HTR-8/SVneo (cell line): ENCODE measurements at places on chromosomes 1 and 21.

GRCh38 chr1:171037626-171038025 lies 53.1 kb upstream of the FMO3 start:
- DNase-seq, result no peak

DNA sequence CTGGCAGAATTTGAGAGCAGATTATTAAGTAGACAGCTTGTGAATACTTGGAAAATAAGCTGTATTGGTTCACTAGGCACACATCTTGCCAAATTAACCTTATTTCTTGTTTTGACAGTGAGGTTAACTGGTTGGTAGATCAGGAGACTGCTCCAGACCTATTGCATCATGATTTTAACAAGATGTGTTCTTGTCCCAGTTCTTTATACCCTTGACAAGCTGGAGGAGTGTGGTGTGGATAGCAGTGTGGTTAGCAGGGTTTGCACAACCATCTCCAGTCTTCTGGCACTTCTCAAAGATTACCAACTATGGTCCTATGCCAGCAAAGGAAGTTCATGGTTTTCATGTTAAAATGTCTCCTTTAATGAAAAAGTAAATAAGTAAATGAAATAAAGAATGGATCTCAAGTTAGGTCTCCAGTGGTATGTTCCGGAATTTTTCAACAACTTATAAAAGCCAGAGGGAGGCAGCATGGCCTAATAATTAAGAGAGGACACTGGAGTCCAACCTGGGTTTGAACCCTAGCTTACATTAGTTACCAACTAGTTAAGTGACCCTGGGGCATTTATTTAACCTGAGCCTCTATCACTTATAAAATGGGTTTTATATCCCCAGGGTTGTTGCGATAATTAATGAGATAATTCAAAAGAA lies 34.1 kb downstream of the DDX20 start:
- no peak for DNase-seq

- no peak for DNase-seq
These were observed 178.0 kb upstream of the IVNS1ABP start for GRCh38 chr1:185495007-185495406.

GRCh38 chr21:44428281-44428960 lies 26.9 kb upstream of the LRRC3 start:
- no peak for DNase-seq

DNA sequence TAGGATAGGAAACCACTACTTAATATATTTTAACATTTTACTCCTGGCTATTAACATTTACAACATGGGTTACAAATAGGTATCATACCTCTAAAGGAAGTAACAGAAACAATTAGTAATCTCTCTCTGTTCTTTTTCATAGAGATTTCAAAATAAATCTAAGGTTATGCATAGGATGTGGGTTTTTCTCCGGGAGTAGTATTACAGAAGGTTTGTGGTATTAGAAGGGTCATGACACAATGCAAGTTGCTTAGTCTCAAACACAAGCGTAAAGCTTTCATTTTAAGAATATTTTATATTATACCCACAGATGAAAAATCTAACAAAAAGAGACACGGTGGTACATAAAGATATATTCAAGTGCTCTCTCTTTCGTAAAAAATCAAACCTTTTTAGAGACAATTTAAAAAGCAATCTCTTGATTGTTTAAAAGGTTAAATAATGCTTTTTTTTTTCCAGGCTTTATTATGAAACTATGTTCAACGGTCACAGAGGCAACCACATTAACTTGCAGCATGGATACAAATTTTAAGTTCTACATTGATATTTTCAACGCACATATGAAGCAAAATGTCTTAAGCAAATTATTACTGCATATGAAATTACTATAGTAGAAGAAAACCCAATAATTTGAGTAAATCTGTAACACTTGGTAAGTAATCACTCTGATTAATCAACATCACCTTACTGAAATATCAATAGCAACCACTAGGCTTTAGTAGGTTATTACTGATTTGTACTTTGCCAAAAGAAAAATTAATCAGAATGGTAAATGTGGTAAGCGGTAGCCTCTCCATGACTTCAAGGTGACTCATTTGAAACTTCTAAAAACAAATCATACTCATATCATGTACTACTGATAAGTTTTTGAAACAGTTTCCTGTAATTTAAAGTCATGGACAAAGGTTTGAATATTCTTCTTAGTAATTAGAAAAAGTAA lies 97.4 kb upstream of the GFI1 start:
- peak; percentile 18 for DNase-seq

GRCh38 chr1:210989905-210990304 lies 144.0 kb downstream of the KCNH1 start:
- no peak for DNase-seq

GRCh38 chr1:239293350-239294110 lies 92.8 kb upstream of the CHRM3 start:
- DNase-seq, result no peak

- DNase-seq, result no peak
These were observed 114.5 kb downstream of the NUF2 start for GRCh38 chr1:163436140-163436812.

DNA sequence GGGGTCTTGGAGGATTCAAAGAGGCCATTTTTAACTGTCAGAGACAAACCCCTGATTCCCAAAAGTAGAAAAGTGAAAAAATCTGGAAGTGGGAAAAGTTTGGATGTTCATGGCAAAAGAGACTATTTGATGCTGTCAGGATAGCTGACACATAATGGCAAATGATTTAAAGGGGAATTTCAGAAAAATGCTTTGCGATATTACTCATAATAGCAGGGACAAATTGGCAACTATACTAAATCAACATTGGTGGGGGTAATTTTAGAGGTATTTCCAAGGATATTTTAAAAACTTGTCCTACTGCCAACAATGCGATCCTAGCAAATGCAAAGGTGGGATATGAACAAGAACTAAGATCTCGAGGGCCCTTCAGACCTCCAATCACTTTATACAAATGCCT lies 5.3 kb upstream of the GSTM4 start:
- DNase-seq, result peak; percentile 20

DNA sequence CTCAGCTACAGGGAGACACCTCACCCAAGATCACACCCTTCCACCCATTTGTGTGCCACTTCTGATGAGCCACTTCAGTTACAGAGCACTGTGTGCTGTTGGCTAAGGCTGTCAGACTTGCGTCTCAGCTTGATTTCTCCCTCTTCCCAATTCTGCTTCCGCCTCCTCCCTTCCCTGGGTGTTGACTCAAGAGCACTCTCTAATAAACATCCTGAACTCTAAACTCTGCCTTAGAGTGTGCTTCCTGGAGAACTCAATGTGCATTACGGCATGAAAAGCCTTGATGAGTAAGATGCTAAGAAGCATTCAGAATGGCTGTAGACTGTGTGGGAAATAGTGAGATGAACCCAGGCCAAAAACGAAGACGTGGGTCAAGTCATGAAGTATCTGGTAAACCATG lies 54.9 kb upstream of the S1PR1 start:
- DNase-seq, result no peak

GRCh38 chr1:178238722-178239510 lies 145.0 kb downstream of the RASAL2 start:
- DNase-seq, result peak; percentile 81

DNA sequence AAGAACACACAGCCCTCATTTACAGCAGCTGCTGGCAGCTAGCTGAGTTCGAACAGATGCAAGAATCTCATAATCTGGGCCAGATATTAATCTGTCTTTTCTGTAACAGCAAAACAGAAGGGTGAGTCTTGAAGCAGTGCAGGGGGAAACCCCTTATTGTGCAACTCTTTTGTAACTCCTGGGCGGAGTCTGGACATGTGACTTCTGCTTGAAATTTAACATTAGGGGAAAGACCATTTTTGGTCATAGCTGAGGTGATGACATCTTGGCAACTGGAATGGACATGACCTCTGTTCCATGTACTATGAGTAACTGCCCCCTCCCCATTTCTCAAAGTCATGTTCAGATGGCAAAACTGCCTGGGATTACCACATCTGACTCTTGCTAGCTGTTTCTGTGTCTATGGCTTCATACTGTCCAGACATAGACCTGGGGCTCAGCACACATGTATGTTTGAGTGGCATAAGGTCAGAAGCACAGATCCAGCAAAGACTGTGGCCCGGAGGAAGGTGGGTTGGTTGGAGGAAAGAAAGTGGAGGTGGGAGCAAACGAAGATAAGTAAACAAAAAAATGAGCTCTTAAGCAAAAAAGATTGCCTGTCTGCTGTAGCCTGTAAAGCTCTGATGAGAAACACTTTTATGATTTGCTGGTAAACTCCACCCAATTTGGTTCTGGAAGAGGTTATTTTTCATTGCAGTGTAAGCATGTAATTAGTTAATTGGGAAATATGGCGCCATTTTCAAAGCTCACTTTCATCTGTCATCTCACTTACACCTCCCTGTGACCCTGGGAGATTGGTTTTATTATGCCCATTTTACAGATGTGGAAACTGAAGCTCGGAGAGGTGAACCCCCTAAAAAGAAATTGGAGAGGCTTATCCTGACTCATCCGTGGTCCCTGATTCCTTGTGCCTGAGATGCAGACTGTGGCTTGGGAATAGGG lies 26.1 kb downstream of the ETS2 start:
- peak; percentile 72 for DNase-seq

- DNase-seq, result no peak
These were observed 951 bp upstream of the LINGO4 start for GRCh38 chr1:151806170-151806569.

DNA sequence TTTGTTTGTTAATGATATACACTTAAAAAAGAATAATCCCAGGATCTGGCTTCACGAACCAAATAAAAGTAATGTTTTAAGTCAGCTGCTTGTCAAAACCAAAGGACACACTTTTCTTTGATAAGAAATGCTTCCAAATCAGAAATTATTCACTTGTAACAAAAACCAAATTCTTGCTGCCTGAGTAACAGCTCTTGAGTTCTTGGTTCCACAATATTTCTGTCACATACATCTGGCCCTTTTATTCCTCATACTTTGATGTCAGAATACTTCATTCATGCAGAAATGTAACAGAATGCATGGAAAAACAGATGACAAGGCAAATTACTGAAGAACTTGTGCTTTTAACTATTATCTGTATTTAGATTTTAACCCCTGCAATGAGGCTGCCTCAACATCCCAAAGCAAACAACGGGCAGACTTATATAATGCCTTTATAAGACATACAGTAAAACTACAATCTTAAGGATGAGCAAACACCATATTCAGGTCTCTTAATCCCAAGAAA lies 1.5 kb downstream of the VAMP4 start:
- DNase-seq, result no peak

DNA sequence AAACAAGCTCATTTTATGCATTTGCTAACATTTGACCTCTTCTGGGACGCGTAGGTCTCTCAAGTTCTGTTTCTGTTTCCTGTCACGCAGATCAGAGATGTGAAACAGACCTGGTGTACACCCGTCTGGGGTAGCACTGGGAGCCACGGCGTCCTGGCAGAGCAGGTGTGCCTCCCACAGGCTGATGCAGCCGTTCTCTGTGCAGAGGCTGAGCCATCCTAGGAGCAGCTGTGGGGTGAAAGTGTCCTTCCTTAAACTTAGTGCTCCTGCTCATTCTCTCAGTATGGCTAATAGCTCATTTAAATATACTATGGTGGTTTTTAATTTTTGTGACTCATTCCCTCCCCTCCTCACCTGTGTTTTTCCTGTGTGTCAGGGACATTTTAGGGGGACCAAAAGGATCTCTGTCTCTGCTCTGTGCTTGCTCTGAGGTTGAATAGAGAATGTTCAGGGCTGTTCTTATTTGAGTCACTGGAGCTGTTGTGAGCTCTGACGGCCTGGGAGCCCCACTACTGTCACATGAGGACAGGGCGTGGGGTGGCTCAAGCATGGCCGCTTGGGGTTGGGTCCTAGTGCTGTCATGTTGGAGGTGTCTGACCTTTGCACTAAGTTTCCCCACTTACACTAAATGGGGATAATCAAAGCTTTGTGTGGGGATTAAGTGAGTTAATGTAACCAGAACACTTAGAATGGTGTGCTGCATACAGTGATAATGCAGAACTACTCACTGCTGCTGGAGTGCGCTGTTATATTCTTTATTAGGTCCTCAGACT lies 43.0 kb downstream of the GALNT2 start:
- DNase-seq, result no peak

DNA sequence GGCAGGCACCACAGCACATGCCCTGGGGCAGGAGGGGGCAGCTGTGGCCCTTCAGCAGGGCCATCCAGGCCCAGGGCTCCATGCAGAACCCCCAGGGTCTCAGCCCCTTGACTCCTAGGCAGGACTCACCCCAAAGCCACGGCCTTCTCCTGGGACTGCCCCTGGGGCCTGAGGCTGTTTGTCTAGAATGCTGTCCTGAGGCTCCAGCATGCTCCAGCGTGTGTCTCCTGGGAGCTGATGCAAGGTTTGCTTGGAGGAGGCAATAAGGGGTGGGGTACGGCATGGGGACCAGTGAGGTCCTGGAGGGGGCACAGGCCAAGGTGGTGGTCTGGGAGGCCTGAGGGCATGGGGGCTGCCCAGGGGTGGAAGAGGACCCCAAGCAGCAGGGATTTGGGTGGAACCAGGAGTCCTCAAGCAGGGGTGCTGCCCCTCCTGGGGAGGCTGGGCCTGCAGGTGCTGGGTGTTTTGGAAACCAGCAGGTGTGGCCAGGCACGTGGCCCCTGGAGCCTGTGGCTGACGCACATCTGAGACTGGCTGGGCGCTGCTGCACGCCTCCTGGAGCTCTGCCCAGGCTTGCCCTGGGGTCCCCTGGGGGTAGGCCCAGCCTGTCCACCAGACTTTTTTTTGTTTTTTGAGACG lies 7.8 kb upstream of the CALML6 start:
- DNase-seq, result no peak

DNA sequence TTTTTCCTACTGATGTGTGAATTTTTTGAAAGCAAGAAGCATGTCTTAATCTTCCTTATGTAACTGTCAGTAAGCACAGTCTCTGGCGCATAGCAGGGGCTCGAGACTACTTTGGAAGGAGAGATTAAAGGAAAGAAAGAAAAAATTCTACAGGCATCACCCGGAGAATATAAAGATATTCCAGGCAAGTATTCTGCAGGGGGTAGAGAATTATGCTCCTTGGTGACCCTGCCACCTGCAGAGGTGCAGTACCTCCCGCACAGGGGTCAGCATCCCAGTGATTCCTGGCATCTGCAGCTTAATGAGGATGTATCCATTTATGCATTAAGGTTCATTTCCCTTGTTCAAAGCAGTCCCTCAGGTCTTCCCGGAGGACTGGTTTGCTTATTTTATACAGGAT lies 87.6 kb upstream of the WLS start:
- no peak for DNase-seq

DNA sequence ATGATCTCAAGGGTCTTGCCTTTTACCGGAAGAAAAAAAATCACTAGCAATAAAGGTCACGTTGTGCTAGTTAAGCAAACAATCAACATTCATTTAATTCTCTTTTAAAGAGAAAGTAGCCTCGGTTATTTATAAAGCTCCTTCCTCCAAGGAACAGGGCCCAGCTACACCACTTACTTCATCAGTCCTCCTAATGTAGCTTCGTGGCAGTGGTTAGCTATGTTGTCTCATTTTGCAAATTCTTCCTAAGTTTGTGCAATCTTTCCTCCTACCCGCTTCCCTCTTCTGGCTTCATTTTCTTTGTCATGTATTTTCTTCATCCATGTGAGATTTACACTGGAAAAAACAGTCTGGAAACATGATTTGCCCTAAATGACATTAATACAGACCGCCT lies 554.2 kb downstream of the NUF2 start:
- DNase-seq, result no peak

- no peak for DNase-seq
These were observed 180.1 kb upstream of the PTBP2 start for GRCh38 chr1:96541491-96541890.
